Fibroblast of lung (primary cell): ENCODE measurements at places on chromosomes 12 and 14.

GRCh38 chr12:67692966-67693365, 44.4 kb downstream of the DYRK2 start:
- H3K27ac ChIP-seq: no peak overlapping the region
- no peaks in the 10 kb centered on the region for H3K4me1 ChIP-seq
- no peaks in the 10 kb centered on the region for H3K36me3 ChIP-seq
- no peaks in the 10 kb centered on the region for H3K27me3 ChIP-seq
- DNase-seq: no peak

GRCh38 chr12:106220536-106220935, 27.3 kb downstream of the CKAP4 start:
- H3K36me3 ChIP-seq: no peaks in the 10 kb centered on the region
- no peak overlapping the region for H3K27ac ChIP-seq
- no peak overlapping the region for H3K4me3 ChIP-seq
- H3K4me1 ChIP-seq: no peaks in the 10 kb centered on the region
- DNase-seq: no peak

DNA sequence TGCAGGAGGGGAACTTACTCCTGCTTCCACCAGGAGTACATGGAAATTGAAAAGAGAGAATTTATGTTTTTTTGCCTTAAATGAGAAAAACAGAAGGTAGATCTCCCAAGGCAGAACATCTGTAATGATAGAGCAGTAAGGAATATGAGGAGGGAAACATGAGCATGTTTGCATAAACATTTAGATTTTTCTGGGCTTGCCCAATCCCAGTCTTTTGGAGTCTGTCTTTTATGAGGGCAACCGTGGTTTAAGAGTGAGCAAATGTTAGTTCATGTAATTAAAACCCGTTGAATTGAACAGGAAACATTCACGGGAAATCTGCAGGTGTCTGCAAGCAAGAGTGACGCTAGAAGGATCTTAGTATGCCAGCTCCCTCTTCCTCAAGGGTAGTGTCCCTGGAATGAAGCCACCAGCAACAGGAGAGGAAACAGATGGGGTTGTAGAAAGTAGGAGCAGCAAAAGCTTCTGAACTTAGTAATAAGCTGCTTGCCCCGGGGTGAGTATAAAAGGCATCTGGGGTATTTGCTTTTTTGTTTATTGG, 79.3 kb downstream of the ARF6 start:
- peak overlapping the region; percentile 39 for H3K4me3 ChIP-seq
- no peaks in the 10 kb centered on the region for H3K36me3 ChIP-seq
- peak; percentile 76 for DNase-seq
- peak overlapping the region; percentile 69 for H3K27ac ChIP-seq
- H3K27me3 ChIP-seq: no peaks in the 10 kb centered on the region
- peaks cover 38% of the 10 kb centered on the region for H3K4me1 ChIP-seq

- H3K27ac ChIP-seq: no peak overlapping the region
- H3K4me3 ChIP-seq: no peak overlapping the region
- peaks cover 29% of the 10 kb centered on the region for H3K4me1 ChIP-seq
Measured at GRCh38 chr12:111440631-111441030, 34.9 kb downstream of the SH2B3 start.

GRCh38 chr14:105325303-105325702, 10.8 kb downstream of the PACS2 start:
- H3K27ac ChIP-seq: no peak overlapping the region
- no peak for DNase-seq
- no peaks in the 10 kb centered on the region for H3K27me3 ChIP-seq

- no peaks in the 10 kb centered on the region for H3K27me3 ChIP-seq
- peaks cover 7% of the 10 kb centered on the region for H3K36me3 ChIP-seq
- peak; percentile 76 for DNase-seq
- peaks cover 2% of the 10 kb centered on the region for H3K4me1 ChIP-seq
- H3K4me3 ChIP-seq: no peak overlapping the region
Measured at GRCh38 chr12:288687-289086, 26.1 kb upstream of the SLC6A13 start.

GRCh38 chr14:74240794-74241651, 1.8 kb downstream of the VSX2 start:
- H3K4me1 ChIP-seq: no peaks in the 10 kb centered on the region
- no peak overlapping the region for H3K27ac ChIP-seq
- H3K36me3 ChIP-seq: no peaks in the 10 kb centered on the region
- H3K27me3 ChIP-seq: peaks cover 73% of the 10 kb centered on the region
- no peak overlapping the region for H3K4me3 ChIP-seq

DNA sequence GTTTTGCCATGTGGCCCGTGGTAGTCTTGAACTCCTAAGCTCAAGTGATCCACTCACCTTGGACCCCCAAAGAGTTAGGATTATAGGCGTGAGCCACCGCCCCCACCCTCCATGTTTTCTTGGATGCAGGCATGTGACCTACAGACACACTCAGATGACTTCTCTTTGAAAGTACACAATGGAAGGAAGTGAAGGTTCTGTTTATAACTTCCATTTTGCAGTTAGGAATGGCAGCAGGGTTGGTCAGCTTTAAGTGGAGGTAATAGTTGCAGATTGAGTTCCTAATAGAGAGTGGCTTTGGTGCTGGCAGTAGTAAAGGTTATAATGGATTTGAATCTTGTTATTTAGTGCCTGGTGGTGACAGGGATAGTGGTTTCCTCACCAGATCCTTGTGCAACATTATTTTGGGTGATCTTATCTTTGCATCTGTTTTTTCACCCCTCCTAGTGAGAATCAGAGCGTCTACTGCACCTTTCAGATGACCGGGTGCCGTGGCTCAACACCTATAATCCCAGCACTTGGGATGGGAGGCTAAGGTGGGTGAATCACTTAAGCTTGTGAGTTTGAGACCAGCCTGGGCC, 15.3 kb downstream of the LARP4 start:
- DNase-seq: no peak
- no peaks in the 10 kb centered on the region for H3K36me3 ChIP-seq
- H3K27ac ChIP-seq: no peak overlapping the region
- no peak overlapping the region for H3K4me3 ChIP-seq

GRCh38 chr12:132152411-132152821, 8.2 kb downstream of the NOC4L start:
- DNase-seq: no peak
- H3K27ac ChIP-seq: no peak overlapping the region
- H3K4me3 ChIP-seq: no peak overlapping the region
- no peaks in the 10 kb centered on the region for H3K4me1 ChIP-seq
- peaks cover 10% of the 10 kb centered on the region for H3K36me3 ChIP-seq

DNA sequence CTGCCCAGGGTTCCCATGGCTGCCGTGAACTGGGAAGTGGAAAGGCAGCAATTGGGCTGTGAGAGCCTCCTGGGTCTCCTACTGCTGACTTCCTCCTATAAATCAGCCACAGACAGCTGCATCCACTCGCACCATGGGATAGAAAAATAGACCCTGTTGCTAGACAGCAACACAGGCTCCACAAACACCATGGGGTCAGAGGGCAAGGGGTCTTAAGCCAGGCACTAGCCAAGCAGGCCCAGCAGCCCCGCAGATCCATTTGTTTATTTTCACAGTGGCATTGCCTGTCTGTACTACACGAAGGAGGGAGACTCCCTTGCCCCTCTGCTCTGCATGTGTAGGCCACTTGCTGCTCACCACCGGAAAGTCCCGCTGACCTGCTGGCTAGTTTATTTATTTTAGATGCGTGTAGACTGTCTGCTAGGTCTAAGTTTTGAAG, 139.8 kb downstream of the DACT1 start:
- no peaks in the 10 kb centered on the region for H3K27me3 ChIP-seq
- H3K36me3 ChIP-seq: no peaks in the 10 kb centered on the region
- peaks cover 2% of the 10 kb centered on the region for H3K4me1 ChIP-seq
- peak; percentile 68 for DNase-seq

DNA sequence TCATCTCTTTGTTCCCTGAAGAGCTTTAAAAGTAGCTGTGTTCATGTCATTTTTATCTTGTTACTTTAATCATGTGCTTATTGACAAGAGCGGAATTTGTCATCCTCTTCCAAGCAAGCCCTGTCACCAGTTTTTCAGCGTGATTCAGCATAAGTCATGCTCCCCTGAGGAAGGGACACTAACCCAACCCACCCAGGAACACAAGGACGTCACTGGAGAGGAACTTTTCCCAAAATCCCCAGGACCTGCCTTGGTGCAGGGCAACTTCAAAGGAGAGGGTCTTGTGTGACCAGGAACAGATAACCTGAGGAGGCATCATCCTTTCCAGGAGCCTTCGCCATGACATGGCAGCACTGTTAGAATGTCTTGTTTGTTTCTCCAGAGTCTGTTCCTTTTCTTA, 107.1 kb upstream of the DIO3 start:
- no peak overlapping the region for H3K27ac ChIP-seq
- H3K27me3 ChIP-seq: no peaks in the 10 kb centered on the region
- H3K36me3 ChIP-seq: no peaks in the 10 kb centered on the region
- DNase-seq: no peak
- no peaks in the 10 kb centered on the region for H3K4me1 ChIP-seq

GRCh38 chr12:27289414-27289813, 43.2 kb upstream of the BMAL2 start:
- no peaks in the 10 kb centered on the region for H3K4me1 ChIP-seq
- no peaks in the 10 kb centered on the region for H3K27me3 ChIP-seq
- H3K4me3 ChIP-seq: no peak overlapping the region
- H3K27ac ChIP-seq: no peak overlapping the region

DNA sequence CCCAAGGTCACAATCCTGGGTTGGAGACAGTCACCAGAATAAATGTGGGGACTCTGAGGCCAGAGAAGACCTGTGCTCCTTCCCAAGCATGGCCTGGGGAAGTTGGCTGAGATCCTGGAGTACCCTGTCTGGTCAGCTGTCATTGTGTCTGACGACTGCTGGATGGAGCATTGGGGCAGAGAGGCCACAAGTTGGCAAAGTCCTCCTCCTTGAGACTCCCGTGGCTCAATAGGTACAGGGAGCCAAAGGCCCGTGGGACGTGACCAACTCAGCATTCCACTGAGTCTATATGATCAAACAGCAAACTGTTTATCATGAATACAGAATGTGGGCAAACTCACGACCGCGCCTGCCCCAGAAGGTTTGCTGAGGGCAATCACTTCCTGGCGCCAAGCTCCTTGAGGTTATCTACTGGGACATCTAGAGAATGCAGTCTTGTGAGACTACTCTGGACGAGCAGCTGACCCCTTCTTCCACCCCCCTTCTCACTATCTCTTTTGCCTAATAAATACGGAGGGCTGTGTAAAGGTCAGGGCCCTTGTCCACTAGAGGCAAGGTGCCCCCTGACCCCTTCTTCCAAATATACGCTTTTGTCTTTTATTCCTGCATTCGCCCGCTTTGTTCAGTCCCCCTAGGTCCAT, 14.3 kb upstream of the SLC10A1 start:
- no peak overlapping the region for H3K27ac ChIP-seq
- H3K4me1 ChIP-seq: no peaks in the 10 kb centered on the region
- no peaks in the 10 kb centered on the region for H3K36me3 ChIP-seq
- DNase-seq: no peak
- no peaks in the 10 kb centered on the region for H3K27me3 ChIP-seq

DNA sequence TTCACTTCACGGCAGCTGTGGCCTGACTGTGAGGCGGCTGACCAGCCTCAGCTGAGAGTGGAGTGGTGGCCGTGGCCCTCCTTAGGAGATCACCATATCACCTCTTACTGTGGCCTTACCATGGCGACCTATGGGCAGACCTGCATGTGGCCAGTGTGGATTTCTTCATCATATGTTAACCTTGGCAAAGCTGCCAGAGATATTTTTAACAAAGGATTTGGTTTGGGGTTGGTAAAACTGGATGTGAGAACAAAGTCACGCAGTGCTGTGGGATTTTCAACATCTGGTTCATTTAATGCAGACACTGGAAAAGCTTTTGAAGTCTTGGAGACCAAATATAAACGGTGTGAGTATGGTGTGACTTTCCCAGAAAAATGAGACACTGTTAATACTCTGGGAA, 46.9 kb downstream of the KLRG1 start:
- no peak overlapping the region for H3K27ac ChIP-seq
- H3K36me3 ChIP-seq: no peaks in the 10 kb centered on the region
- no peaks in the 10 kb centered on the region for H3K4me1 ChIP-seq
- H3K4me3 ChIP-seq: no peak overlapping the region

DNA sequence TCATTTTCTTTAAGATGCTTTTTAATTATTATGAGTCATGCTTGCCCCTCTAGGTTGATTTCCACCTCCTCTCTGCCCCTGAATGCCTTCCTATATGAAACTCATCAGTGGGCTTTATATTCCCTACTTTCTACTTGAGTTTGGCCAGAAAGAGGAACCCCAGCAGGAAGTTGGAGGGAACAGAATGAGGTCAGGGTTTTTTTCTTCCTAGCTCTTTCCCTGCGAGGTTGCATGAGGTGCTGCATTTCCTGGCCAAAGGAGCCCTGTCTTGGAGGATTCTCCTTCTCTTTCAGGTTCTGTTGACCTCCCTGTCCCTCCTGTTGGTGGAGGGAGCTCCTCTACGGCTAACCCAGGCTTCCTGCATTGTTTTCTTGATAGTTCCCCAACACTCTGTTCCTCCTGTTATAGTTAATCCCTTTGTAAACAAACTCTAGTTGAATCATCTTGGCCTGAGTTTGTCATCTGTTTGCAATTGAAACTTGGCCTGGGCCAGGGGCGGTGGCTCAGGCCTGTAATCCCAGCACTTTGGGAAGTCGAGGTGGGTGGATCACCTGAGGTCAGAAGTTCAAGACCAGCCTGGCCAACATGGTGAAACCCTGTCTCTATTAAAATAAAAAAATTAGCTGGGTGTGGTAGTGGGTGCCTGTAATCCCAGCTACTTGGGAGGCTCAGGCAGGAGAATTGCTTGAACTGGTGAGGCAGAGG, 15.3 kb upstream of the SPIC start:
- H3K4me3 ChIP-seq: no peak overlapping the region
- no peaks in the 10 kb centered on the region for H3K4me1 ChIP-seq
- peak; percentile 34 for DNase-seq
- H3K27me3 ChIP-seq: no peaks in the 10 kb centered on the region
- no peak overlapping the region for H3K27ac ChIP-seq

DNA sequence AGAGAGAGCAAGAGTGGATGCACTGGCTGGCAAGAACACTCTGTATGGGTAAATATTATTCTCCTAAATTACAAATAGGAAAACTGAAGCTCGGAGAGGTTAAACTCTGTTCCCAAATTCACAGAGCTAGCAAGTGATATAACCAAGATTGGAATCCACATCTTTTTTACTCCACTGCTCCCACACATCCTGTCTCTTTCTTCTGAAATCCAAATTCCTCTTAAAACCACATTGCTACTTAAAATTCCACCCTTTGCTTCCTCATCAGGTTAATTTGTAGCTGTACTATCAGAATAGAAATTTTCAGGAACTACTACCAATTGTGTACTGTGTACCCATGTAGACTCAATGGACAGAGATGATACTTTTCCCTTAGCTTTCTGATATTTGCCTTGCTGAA, 74.4 kb downstream of the ARMH4 start:
- H3K27me3 ChIP-seq: no peaks in the 10 kb centered on the region
- peak overlapping the region; percentile 69 for H3K27ac ChIP-seq
- peaks cover 22% of the 10 kb centered on the region for H3K4me1 ChIP-seq
- H3K36me3 ChIP-seq: no peaks in the 10 kb centered on the region
- DNase-seq: peak; percentile 12
- H3K4me3 ChIP-seq: no peak overlapping the region

DNA sequence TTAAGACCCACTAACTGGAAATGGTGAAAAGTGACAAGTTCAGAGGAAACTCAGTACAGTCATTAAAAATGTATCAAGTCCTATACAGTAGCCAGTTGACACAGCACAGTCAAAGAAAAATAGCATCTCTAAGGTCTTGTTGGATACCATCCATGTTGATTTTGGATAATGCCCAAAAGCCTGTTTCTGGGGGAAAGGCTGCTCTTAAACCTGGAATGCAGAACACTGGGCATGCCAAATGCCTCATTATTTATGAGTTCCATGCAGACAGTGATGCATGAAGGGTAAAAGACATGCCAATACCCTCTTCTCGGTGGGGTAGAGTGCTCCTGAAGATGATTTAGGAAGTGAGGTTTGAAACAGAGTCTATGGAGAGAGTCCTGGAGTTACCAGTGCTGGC, 29.6 kb downstream of the KCNK13 start:
- H3K27ac ChIP-seq: no peak overlapping the region
- H3K4me3 ChIP-seq: no peak overlapping the region
- peak; percentile 17 for DNase-seq
- no peaks in the 10 kb centered on the region for H3K36me3 ChIP-seq
- no peaks in the 10 kb centered on the region for H3K4me1 ChIP-seq
- no peaks in the 10 kb centered on the region for H3K27me3 ChIP-seq
